Urinary bladder (tissue), 4 donors: ENCODE measurements at places on chromosomes 4 and X. TPM values are rescaled to one million over a fixed set of nuclear protein-coding genes. Genes with fewer than 3 reads are reported as not detected.

CFAP47 gene
- 0.01 TPM for polyA plus RNA-seq

UGT2A3 gene
- not detected for polyA plus RNA-seq

PNMA6A gene
- 0.72 TPM for polyA plus RNA-seq

RIBC1 gene
- polyA plus RNA-seq: 1.3 TPM

BEX1 gene
- 5.7 TPM for polyA plus RNA-seq

GAB1 gene
- 11.4 TPM for polyA plus RNA-seq

HELT gene
- not detected for polyA plus RNA-seq

TIGD2 gene
- 3.6 TPM for polyA plus RNA-seq

ARHGAP4 gene
- 28.4 TPM for polyA plus RNA-seq

HTRA3 gene
- 37.0 TPM for polyA plus RNA-seq

TMEM271 gene
- not detected for polyA plus RNA-seq

TMEM255A gene
- polyA plus RNA-seq: 3.2 TPM

RHOXF2 gene
- polyA plus RNA-seq: not detected

PF4V1 gene
- not detected for polyA plus RNA-seq

RTL3 gene
- 0.03 TPM for polyA plus RNA-seq

CXCL5 gene
- polyA plus RNA-seq: 0.04 TPM

VGLL1 gene
- polyA plus RNA-seq: 6.6 TPM

PDLIM3 gene
- polyA plus RNA-seq: 358 TPM

FHDC1 gene
- polyA plus RNA-seq: 1.6 TPM

TLR10 gene
- polyA plus RNA-seq: 0.05 TPM

JCHAIN gene
- 6.9 TPM for polyA plus RNA-seq

CCDC149 gene
- 10.1 TPM for polyA plus RNA-seq

OCRL gene
- polyA plus RNA-seq: 25.7 TPM

LEF1 gene
- 7.7 TPM for polyA plus RNA-seq

RAB40AL gene
- not detected for polyA plus RNA-seq

CT45A5 gene
- polyA plus RNA-seq: not detected

AR gene
- 4.8 TPM for polyA plus RNA-seq

FAM184B gene
- 0.04 TPM for polyA plus RNA-seq

SERPINA7 gene
- polyA plus RNA-seq: 0.16 TPM

GATA1 gene
- 0.34 TPM for polyA plus RNA-seq

RXFP1 gene
- polyA plus RNA-seq: 0.03 TPM

UGT2A1 gene
- not detected for polyA plus RNA-seq
